HS-5 (cell line): ENCODE measurements at places on chromosomes 1 and 21.
A peak's percentile ranks its signal among the peaks of the same experiment; 100 is the strongest.

GRCh38 chr1:106290805-106291501, 765.5 kb upstream of the PRMT6 start:
- DNase-seq: no peak

DNA sequence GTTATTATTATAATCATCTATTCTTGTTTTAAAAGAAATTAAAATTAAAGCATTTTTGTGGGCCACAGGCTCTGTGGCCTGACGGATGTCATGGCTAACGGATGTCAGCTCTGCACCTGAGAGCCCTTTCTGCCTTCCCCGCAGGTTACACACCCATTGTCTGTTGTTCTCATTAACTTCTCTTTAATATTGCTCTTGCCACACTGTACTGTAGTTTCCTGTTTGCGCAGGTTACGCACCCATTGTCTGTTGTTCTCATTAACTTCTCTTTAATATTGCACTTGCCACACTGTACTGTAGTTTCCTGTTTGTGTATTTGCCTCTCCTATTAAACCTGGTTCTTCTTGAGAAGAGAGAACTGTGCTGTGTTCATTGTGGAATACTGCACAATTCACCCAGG, 294.4 kb upstream of the PLXNA2 start:
- DNase-seq: no peak

- no peak for DNase-seq
Observed at GRCh38 chr21:44440241-44441040, 14.9 kb upstream of the LRRC3 start.

- no peak for DNase-seq
Observed at GRCh38 chr1:26285366-26286063, 5.6 kb downstream of the SH3BGRL3 start.

DNA sequence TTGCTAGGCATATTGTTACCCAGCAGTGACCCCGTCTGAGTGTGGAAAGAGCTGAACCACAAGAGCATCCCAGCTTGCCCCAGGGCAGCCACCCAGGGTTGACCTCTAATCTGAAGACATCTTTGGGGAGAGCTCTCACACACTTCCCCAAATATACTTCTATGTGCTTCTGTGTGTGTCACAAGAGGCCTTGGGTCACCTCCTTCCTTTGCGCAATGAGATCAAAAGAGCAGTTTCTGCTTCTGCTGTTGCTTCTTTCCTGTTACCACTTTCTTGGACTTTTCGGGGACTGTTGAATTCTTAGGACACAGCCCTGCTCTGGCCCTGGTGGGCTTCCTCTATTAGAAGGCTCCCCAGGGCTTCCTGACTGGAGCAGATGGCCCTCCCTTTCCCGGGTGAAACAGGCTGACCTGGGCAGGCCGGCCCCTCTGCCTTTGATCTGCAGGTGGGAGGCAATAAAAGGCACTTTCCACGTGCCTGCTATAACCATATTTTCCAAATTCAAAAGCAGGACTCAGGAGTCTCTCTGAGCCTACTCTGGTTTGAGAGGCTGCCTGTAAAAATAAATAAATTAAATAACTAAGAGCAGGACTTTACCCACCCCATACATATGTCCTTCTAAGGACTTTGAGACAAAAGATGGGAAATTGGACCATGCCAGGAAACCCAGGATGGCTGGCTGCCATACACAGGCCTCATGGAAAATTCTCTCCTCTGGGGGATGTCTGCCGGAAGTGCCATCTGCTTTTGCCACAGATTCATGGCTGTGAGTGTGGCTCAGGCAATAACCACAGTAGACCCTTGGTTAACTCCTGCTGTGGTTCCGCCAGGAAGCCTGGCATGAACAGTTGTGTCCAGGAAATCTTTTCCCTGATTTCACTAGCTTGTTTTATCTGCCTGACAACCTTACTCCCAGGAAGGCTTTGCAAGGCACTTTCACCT, 28.3 kb upstream of the RCSD1 start:
- no peak for DNase-seq

- no peak for DNase-seq
Observed at GRCh38 chr1:223328566-223328965, 35.4 kb downstream of the SUSD4 start.

DNA sequence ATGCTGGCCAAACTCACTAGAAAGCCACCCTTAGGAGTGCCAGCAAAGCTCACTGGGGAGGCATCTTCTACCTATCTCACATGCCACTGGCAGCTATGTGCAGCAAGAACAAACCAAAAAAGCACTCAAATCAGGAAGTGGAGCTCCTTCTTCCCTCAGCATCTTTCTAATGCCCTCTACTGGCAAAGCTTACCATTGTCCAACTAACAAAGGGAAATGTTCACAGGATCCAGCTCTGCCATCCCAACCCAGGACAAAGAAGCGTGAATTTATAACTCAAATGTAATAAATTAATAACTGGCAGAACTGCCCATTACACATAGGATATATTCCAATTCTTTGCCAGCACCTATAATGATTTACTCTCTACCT, 38.9 kb downstream of the LEPR start:
- DNase-seq: no peak

DNA sequence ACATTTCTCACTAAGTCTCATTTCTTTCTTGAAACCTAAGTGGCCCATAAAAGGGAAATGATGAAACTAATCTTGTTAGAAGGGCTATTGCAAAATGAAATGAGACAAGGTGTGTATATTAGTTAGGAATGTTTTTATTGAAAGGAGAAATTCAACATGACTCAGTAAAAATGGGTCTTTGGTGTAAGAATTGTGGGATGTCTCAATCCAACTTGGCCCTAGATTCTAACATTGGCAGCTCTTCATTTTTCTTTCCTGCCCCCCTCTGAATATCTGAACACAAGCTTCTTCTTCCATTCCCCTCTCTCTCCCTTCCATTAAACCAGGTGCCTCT, 26.8 kb upstream of the TARBP1 start:
- peak; percentile 71 for DNase-seq

GRCh38 chr1:27940297-27940696, 5.5 kb downstream of the SMPDL3B start:
- no peak for DNase-seq

GRCh38 chr1:172356620-172357019, 63.9 kb upstream of the C1orf105 start:
- DNase-seq: peak; percentile 85

GRCh38 chr1:39395357-39395831, 96.0 kb upstream of the BMP8A start:
- DNase-seq: no peak

DNA sequence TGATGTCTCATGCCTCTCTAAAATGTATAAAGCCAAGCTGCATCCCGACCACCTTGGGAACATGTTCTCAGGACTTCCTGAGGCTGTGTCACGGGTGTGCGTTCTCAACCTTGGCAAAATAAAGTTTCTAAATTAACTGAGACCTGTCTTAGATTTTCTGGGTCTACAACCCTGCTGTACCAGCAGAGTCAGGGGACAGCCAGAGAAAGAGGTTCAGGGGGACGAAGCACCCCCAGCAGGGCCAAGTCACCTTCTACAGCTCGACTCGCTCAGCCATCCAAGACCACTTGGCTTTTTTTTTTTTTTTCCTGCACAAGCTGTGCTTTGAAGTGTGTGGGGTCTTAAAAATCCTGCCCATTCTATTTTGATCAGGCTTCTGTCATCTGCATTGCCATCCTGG, 28.5 kb upstream of the PDE9A start:
- no peak for DNase-seq

DNA sequence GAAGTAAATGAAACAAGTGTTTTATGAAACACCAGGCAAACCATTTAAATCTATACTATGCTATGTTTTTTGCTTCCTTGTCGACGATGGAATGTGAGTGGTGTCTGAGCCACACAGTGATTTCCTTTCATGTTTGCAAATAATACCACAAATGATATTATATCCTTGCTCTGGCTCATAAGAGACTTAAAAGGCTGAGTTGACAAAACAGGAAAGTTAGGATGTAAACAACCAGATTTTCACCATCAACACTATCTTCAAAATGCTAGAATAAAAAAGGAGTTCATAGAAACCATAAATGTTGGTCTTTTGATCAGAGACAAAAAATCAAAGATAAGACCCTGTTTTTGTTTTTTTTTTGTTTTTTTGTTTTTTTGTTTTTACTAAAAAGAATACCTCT, 17.8 kb upstream of the MAGI3 start:
- DNase-seq: no peak

GRCh38 chr1:67338642-67339041, 31.0 kb downstream of the IL12RB2 start:
- DNase-seq: no peak

DNA sequence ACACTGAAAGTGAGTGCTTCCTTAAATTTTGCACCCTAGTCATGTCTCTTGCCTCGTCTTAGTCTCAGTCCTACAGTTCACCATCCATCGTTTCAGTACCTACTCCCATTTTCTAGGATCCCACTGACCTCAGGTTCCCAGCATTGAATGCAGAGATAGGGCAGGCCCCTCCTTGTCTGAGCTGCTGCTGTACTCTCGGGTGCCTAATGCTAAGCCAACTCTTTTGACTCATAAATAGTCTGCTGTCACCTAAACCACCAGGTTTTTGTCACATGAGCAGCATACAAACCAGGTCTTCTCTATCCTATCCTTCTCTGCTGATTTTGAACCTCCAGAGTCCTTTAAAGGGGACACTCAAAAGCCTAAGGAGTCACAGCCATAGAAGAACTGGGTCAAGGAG, 3.0 kb downstream of the ARHGAP30 start:
- no peak for DNase-seq

- no peak for DNase-seq
Observed at GRCh38 chr1:236508593-236509027, 15.2 kb upstream of the LGALS8 start.

DNA sequence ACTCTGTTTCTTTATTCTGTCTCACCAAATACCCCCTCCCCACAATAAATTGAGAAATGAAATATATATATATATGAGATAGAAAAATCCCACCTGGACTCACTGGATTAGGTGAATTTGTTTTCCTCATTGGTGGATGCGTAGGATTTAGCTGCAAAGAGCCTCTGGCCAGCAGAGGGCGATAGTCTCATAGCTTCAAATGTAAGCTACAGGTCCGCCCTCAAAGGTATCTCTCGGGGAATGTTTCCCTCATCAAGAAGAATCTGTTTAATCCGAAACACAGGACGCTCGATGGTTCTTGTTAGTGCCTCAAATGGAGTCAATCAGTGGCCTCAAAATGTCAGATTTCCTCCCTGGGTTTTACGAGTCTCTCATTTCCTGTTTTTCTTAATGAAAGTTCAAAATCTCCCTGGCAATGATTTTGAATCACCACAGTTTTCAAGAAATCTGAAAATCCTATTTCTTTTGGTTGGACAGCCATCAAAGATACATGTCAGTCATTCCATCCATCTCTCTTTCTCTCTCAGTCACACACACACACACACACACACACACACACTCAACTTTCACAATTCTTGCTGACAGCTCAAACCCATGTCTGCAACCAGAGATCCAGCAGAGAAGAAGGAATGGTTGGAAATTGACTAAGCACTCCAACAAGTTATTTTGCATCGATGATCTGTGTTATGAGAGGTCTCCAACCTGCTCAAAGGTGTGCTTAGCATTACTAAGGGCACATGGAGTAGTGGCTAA, 13.9 kb upstream of the CAMK1G start:
- DNase-seq: no peak

DNA sequence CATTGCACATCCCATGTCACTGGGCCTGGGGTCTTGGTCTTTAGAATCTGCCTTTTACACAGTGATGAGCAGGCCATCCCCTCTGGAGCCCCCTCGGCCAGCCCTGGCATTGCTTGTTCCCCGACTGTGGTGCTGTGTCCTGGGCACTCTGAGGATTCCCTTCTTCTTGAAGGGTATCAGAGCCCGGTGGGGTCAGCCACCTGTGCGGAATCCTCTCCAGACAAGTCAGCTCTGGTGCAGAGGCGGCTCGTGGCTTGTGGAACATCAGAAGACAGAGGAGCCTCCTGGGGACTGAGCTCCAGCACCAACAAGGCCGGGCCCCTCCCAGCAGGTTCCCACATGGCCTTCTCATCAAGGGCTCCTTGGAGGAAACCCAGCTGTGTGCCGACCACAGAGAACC, 57.9 kb upstream of the AJAP1 start:
- no peak for DNase-seq

DNA sequence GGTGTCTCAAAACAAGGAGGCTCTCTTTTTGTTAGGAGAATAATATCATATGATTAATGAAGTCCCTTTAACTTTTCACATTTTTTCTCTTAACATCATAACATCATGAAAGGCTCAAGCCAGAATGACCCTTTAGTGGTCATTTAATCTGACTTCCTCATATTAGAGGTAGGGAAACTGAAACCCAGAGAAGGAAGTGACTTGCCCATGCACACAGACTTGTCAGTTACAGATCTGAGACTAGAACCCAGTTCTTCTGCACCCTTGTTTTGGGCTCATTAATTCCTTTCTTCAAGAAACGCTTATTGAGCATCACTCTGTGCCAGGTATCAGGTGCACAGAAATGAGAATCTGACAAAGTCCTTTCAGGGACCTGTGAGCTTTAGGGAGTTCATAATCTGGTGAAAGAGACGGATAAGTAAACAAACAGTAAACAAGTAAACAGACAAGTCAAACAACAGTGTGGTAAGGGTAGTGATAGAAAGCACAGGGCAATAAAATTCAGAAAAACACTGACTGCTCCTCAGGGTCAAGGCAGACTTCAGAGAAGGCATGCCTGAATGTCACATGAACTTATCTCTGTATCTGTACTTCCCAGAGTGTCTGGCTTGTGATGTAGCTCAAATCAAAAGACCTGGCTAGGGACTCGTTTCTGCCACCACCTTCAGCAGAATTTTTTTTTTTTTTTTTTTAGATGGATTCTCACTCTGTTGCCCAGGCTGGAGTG, 38.3 kb upstream of the OSBPL9 start:
- no peak for DNase-seq

DNA sequence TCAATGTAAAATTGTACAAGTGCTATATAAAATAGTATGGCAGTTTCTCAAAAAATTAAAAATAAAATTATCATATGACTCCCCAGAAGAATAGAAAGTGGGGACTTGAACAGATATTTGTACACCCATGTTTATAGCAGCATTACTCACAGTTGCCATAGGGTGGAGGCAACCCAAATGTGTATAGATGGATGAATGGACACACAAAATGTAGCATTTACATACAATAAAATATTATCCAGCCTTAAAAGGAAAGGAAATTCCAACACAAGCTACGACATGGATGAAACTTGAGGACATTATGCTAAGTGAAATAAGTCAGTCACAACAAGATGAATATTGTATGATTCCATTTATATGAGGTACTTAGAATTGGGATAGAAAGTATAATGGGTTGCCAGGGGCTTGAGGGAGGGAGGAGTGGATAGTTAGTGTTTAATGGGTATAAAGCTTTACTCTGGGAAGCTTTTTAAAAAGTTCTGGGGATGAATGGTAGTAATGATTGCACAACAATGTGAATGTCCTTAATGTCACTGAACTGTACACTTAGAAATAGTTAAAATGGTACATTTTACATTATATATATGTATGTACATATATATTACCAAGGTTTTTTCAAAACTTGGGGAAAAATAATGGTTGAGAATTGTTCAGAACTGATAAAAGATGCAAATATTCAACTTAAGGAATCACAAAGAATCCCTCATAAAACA, 53.0 kb upstream of the ADORA3 start:
- DNase-seq: no peak

DNA sequence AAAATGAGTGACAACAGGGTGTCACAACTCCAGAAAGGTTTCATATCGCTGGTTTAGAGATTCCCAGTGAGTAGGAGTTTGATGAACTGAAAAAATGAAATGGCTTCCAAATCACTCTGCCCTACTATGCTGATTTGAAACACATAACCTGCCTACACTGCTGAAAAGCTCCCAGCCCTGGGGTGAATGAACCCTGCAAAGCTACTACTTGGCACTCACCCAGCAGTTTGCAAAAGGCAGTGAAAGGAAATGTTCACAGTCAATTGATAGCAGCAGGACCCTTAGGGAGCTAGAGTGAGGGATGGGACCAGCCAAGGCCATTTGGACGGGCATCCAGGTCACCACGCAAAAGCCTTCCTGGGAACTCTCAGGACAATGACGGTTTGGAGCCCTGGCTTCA, 44.4 kb upstream of the SRP9 start:
- DNase-seq: no peak
